ENCODE measurements at places on chromosomes 12 and 14.

DNA sequence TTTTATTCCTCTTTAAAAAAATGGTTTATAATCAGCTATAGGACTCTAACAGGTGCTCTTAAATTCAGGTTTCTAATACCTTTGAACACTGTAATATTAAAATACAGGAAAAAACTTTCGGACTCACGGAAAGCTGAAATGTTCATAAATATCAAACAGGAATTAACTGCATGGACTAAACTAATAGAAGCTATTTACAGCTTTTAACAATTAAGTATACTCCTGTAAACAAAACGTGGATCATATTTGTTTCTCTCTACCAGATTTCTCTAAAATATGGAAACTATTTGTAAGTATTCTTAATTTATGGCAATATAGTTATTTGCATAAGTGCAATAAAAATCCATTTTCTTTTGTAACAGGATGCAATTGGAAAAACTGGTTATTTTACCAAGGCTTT lies 108.9 kb upstream of the RESF1 start:
- DNase-seq, result no peak

DNA sequence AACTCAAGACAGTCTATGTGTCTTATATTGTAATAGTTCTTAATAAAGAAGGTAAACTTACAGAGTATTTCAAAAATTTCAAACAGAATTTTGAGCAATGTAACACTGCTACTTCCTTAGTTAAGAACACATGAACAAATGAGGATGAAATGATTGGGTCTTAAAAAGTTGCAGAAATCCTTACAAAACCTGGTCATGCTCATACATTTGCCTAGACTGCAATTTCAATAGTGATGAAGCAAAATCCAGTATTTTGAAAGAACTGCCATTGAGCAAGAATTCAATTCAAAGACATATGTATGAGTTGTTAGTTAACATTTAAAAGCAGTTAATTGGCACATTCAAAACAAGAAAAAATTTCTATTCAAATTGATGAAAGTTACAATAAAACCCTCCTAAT lies 17.8 kb upstream of the HIF1A start:
- no peak for DNase-seq

GRCh38 chr12:6033546-6033945 lies 88.5 kb upstream of the ANO2 start:
- no peak for DNase-seq

GRCh38 chr12:93197067-93197593 lies 180.6 kb upstream of the NUDT4 start:
- no peak for DNase-seq

GRCh38 chr14:66401449-66402095 lies 84.6 kb upstream of the CCDC196 start:
- no peak for DNase-seq

DNA sequence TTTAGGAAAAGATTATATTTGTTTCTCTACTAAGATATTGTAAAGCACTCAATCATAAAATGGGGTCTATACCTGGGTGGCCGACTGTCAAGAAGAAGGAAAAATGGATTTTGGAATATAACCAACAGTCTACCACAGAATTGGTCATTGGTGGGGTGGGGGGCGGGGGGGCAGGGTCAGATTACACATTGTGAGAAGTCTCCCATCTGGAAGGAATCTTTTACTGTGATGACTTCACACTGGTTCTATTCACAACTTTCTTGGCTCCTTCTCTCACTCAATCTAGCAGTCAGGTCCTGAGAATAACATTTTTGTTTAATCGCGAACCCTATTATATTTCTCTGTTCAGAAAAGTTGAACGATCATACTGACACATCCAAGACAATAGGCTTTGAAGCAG lies 8.7 kb upstream of the CLEC4E start:
- no peak for DNase-seq

- no peak for DNase-seq
Measured at GRCh38 chr12:24933694-24934407, 15.1 kb downstream of the BCAT1 start.

DNA sequence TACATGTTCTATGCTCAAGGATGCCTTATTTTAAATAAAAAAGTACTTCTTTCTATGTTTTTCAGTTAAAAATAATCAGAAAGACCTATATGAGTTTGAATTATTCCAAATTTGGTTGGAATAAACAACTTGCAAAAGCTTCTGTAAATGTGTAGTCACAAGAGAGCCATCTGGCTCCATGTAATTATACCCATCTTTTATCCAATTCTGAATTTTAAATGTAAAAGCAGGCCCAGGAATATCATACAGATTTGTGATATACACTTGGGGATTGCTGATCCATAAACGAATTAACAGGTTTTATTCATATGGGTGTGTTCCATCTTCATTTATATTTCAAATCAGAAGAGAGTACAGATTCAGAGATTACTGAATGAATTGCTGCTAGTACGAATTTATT lies 329.2 kb upstream of the LRFN5 start:
- DNase-seq, result no peak

DNA sequence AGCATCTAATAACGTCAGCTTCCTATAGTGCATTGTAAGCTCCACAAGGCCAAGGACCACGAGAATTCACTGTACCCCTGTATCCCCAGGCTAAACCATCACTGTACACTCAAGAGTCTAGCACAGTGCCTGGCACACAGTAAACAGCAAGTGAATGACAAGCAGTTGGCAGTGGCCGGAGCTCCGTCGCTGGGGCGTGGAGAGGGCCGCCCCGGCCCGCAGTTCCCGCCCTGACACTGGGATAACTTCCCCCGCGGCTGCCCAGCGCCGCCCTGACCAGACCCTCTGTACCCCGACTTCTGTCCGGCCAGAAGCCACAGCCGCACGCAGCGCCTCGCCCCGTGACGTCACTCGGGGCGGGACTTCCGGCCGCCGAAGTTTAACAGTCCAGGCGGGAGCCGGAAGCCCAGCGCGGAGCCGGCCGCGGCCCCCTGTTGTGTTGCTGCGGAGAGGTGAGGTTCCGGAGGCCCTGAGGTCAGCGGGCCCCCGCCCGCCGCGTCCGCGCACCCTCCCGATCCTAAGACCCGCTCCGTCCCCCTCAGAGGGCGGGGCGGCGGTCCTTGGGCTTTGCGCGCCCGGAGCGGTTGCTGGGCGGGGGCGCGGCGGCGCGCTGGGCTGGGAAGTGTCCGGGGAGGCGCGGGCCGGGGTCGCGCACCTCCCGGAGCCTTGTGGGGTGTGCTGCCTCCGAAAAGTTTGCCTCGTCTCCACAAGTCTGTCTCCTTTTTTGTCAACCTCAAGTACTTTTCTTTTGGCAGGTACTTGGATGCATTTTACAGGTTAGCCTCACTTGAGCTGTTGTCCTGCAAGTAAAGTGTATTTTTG lies at the start of gene NEDD1:
Gene NEDD1 (plus strand): TSS at position 409 of the 822 bp plus-strand sequence. CDS start 2,503 bp downstream, outside the sequence.
- DNase-seq, result peak; percentile 84

DNA sequence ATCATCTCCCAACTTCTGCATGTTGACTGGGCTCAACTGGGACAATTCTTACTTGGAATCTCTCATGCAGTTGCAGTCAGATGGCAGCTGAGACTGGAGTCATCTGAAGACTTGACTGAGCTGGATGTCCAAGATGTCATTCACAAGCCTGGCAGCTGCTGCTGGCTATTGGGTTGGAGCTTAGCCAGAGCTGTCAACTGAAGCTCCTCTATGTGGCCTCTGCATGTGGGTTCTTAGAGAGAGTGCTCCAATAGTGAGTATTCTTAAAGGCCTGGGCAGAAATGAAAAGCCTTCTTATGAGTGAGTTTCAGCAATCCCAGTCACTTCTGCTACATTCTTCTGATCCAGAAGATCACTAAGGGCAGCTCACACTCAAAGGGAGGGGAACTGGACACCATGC lies 440.9 kb downstream of the LRIG3 start:
- no peak for DNase-seq

DNA sequence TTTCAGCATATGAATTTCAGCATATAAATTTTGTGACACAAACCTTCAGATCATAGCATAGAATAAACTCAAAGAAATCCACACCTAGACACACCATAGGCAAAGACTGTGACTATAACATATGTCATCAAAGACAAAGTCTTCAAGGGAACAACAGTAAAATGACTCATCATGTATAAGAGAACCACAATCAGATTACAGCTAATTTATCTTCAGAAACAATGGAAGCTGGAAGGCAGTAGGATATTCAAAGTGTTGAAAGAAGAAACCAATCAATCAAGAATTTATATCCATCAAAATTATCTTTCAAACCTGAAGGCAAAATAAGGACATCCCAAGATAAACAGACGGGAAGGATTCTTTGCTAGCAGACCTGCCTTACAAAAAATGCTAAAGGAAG lies 29.0 kb downstream of the DLK1 start:
- no peak for DNase-seq

DNA sequence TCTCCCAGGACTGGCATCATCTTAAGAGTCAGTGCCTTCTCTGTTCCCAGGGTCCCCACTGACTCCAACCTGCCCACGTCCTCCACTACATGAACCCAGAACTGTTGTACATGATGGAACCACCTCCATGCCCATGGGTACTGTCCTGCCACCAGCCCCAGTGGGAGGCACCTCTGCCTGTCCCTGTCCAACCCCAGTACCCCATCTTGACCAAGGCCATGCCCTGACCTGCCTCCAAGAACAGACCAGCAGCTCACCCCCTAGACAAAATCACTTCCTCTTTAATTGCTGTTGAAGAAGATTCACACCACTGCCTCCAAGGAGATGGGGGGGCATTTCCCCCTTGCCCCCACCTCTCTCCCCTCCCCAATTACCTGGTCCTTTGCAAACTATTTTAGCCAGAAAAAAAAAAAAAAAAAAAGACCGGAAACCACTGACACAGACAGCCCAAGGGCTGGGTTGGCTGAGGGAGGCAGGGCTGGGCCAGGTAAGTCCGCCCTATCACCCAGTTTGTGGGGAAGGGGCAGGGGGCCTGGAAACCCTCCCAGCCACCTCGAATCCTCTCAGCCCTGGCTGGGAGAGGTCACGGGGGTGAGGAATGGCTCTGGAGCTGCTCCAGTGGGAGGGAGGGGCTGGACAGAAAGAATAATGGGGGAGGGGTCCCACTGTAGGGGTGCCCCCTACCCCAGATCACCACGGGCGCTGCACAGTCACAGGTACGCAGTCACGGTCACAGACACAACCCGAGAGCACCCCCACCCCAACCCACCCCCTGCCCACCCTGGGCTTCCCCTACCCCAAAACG lies 13.4 kb downstream of the AGAP2 start:
- DNase-seq, result no peak

GRCh38 chr12:14896521-14897169 lies 11.0 kb upstream of the MGP start:
- DNase-seq, result no peak

DNA sequence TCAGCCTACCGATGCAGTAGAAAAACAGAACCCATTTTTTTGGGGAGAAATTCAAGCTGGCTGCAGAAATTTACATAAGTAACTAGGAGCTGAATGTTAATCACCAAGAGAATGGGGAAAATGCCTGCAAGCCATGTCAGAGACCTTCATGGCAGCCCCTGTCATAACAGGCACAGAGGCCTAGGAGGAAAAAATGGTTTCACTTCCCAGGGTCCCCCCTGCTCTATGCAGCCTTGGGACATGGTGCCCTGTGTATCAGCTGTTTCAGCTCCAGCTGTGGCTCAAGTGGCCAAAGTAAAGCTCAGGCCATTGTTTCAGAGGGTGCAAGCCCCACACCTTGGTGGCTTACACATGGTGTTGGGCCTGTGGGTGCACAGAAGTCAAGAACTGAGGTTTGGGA lies 842.5 kb downstream of the FLRT2 start:
- no peak for DNase-seq

DNA sequence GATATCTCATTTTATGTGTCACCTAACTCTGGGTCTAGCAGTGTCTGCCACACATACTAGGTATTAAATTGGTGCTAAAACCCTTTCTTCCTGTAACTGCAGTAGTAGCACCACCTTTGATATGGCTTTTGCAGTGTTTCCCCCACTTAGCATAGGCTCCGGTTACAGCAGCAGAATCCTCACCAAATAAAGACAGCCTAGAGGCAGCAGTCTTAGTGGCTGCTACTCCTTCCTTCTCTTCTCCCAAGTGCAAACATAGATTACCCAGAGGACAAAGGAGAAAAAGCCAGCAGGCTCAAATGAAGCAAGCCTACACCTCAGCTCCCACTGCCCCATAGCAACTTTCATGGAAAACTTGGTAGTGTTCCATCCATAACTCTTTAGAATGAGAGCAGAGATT lies 30.1 kb upstream of the ABCC9 start:
- DNase-seq, result no peak

DNA sequence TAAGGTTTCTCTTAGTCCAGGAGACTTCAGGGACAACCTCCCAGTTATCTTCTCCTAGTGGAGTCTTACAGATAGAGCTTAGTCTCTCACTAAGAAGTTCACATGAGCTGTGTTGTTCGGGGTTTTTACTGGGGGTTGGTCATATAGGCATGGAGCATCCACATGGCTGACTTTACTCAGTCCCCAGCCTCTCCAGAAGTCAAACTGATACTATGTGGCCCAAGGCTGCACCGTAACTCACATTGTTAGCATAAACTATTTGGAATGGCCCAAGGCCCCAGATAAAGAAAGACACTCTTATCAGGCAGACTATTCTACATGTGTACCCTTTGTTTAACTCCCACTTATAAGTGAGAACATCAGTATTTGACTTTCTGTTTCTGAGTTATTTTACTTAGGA lies 23.2 kb downstream of the GPR137C start:
- DNase-seq, result no peak

DNA sequence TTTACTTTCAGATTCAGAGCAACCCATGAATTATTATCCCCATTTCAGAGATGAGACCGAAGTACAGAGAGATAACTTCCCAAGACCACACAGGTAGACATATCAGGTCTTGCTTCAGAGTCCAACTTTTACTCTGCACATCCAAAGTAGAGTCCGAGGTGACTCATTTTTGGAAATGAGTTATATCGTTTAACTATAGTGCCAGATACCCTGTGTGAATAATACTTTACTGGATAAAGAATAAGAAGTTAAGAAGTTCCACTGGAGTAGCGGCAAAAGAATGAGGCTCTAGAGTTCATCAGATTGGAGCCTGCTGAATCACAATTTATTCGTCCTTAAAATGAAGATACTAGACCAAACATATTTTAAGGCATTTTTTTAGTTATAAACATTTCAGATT lies 124.7 kb downstream of the EPS8 start:
- DNase-seq, result no peak

- DNase-seq, result no peak
Measured at GRCh38 chr12:112362310-112362709, 19.9 kb downstream of the HECTD4 start.

- DNase-seq, result no peak
Measured at GRCh38 chr12:41907021-41907420, 237.7 kb downstream of the GXYLT1 start.
